ENCODE measurements at places on chromosomes 1 and 21.

GRCh38 chr1:216420263-216420662 lies 3.0 kb downstream of the USH2A start:
- no peak for DNase-seq

DNA sequence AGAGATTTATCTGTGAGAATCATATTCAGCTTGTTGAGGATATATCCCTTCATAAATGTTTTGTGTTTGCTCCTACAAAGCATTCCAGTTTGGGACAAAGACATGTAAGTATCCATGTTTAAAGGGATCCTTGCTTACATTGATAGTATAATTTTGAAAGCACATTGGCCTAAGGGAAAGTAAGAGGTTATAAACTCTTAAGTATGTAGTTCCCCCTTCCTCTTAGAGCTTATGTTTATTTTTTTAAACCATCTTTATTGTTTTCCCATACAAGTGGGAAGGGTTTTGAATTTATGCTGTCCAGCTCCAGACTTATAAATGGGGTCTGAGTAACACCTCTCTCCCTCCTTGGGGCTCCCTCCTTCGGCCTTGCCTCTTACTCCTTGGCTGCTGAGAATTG lies 481.5 kb downstream of the LMO4 start:
- DNase-seq: no peak

DNA sequence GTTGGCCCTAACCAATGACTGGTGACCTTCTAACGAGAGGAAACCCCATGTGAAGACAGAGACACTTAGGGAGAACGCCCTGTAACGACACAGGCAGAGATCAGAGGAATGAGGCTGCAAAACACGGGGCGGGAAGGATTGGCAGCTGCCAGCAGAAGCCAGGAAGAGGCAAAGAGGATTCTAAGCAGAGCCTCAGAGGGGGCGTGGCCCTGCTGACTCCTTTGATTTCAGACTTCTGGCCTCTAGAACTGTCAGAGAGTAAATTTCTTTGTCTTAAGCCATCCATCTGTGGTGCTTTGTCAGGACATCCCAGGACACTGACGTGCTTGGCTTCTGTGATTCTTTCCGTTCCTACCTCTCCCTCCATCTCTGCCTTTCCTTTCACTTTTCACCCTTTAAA lies 79.3 kb downstream of the SH3BGR start:
- DNase-seq: no peak

- DNase-seq: no peak
Observed at GRCh38 chr21:31221043-31221442, 123.0 kb downstream of the TIAM1 start.

DNA sequence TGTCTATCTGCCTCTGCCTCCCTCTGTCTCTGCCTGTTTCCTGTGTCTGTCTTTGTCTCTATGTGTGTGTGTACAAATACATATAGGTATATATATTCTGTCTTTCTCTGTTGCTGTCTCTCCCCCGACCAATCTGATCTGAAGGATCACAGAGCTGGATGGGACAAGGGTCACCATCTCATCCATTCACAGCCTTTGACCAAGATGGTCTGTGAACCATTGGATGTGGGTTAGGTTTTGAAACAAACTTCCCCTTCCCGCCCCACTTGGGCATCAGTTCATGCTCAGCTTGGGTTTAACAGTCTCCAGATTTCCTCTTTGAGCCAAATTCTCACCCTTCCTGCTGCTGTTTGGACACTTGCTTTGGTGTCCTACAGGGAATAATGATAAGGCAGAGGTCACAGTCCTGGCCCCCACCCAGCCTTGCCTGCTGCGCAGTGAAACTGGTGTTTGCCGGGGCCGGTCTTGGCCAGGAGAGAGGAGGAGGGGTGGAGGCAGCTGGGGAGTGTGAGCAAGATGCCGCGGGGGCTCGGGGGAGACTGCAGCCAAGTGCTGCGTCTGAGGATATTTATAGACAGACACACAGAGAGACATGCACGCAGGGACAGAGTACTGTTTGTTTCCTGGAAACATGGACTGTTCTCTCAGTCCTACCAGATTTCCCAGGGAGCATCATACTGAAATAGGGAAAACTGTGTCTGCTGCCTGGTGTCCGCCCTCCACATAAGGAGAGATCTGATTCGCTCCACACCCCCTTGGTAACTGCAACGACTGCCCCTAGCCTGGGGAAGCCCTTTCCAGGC lies 27.0 kb upstream of the BTG2 start:
- DNase-seq: peak; percentile 58

- DNase-seq: no peak
Observed at GRCh38 chr1:56268519-56269140, 310.7 kb downstream of the PLPP3 start.

DNA sequence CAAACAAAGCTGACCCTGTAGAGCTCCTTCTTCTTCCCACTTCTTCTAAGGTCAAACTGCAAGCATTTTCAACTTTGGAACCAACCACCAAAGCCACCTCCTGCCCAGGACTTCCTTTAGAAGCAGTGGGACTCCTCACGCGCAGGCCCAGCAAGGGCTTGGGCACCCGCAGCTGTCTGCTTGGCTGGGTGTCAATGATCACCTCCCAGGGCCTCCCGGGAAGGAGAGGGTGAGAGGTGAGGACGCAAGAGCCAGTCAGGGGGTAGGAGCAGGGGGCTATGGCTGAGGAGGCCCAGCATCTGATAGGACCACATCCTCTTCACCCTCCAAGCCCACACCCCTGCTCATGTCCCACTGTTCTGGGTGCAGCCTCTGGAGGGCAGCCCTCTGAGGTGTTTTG lies 10.2 kb downstream of the KLHL21 start:
- no peak for DNase-seq

DNA sequence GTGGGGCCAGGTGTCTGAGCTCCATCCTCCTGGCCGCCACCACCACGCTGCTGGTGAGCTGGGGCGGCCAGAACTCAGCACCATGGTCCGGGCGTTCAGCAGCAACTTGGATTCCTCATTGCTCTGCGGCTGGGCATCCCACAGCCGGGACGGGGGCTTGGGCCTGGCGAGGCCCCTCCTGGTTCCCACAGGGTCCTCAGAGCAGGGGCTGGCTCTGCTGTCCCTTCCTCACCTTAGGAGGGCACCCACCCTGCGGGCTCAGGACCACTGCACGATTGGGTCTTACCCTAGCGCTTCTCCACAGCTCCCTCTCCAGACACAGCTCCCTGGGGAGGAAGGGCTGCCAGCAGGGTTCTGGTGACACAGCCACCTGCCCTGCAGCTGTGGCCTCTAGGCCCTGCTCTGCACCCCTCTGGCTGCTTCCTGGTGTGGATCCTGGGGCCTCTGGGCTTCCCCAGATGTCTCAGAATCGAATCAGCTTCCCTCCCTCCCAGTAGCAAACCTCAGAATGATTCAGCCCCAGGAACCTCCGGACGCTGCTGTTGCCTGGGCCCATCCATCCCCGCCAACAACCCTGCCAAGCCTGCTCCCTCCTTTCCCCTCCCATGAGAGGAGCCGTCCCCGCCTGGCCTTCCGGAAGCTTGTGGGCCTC lies 25.0 kb downstream of the CRYAA start:
- no peak for DNase-seq

Measured in CD4-positive, alpha-beta T cell treated with Interleukin-10 for 1 hour (primary cell).